ENCODE measurements at places on chromosomes 3 and 15.

GRCh38 chr3:8473029-8473428 lies 28.6 kb upstream of the LMCD1 start:
- no peaks in the 10 kb centered on the region for H3K4me1 ChIP-seq
- no peaks in the 10 kb centered on the region for H3K27me3 ChIP-seq
- no peaks in the 10 kb centered on the region for H3K36me3 ChIP-seq
- no peak for DNase-seq
- no peak overlapping the region for H3K4me3 ChIP-seq
- no peak overlapping the region for H3K27ac ChIP-seq

DNA sequence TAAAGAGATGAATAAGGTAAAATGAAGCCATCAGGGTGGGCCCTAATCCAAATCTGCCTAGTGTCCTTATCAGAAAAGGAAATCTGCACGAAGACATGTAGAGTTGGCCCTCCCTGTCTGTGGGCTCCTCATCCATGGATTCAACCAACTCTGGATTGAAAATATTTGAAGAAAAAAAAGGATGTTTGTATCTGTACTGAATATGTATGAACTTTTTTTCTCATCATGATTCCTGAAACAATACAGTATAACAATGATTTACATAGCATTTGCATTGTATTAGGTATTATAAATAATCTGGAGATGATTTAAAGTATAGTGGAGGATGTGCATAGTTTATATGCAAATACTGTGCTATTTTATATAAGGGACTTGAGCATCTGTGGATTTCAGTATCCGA lies 59.0 kb upstream of the SMAD6 start:
- no peaks in the 10 kb centered on the region for H3K36me3 ChIP-seq
- no peak overlapping the region for H3K4me3 ChIP-seq
- H3K4me1 ChIP-seq = peaks cover 2% of the 10 kb centered on the region

DNA sequence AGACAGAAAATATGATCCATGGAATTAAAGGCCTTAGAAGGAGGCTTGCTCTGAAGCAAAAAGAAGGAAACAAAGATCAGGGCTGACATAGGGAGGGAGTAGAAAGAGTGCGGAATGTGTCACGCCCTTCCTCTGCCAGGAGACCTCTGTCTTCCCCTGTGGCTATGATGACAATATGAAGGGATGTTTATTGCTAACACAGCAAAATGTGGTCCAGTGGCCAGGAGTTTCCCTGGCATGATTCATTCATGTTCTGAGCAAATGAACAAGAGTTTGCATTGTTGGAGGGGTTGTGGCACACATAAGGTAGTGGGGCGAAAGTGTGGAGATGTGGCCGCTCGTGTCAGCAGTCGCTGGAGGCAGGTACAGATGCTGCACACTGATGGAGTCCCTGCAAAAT lies 169.4 kb downstream of the SHQ1 start:
- H3K4me1 ChIP-seq = no peaks in the 10 kb centered on the region
- H3K4me3 ChIP-seq = no peak overlapping the region
- H3K36me3 ChIP-seq = no peaks in the 10 kb centered on the region
- no peaks in the 10 kb centered on the region for H3K27me3 ChIP-seq
- H3K27ac ChIP-seq = no peak overlapping the region
- DNase-seq = no peak

DNA sequence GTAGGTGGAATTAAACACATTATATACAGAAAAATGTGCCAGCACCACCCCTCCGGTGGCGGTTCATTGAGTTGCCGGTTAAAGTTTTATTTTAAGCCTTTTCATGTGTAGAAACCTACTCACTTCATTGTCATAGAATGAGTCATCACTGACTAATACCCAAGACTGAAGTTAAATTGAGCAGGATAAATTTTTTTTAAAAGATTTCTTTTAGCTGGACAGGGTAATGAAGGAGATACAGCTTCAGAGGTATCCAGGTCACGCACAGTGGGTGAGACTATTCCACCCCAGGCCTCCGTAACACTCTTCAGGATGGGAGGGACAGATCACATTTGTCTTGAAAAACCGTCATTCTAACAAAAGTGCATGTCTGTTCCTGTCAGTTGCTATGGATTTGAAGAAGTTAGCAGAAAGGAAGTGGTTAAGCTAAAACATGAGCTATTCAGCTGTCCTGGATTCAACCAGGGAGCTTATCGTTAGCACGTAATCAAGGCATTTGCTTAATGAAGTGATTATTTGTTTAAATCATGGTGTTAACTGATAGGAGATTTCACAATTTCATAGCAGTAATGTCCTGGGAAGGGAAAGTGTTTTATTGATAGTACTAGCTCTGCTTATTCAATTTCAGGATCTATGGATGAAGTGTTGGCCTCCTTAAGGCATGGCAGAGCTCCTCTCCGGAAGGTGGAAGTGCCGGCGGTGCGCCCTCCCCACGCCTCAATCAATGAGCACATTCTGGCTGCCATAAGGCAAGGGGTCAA lies 23.4 kb downstream of the WHAMM start:
- no peak overlapping the region for H3K27ac ChIP-seq
- no peaks in the 10 kb centered on the region for H3K4me1 ChIP-seq
- no peak overlapping the region for H3K4me3 ChIP-seq

- H3K4me3 ChIP-seq = no peak overlapping the region
- H3K27ac ChIP-seq = no peak overlapping the region
- peaks cover 8% of the 10 kb centered on the region for H3K4me1 ChIP-seq
- H3K27me3 ChIP-seq = no peaks in the 10 kb centered on the region
- H3K36me3 ChIP-seq = no peaks in the 10 kb centered on the region
Observed at GRCh38 chr3:125109536-125109925, 53.7 kb upstream of the HEG1 start.

GRCh38 chr3:44909063-44909462 lies 34.7 kb downstream of the TGM4 start:
- no peak overlapping the region for H3K27ac ChIP-seq
- no peaks in the 10 kb centered on the region for H3K36me3 ChIP-seq
- no peak for DNase-seq

DNA sequence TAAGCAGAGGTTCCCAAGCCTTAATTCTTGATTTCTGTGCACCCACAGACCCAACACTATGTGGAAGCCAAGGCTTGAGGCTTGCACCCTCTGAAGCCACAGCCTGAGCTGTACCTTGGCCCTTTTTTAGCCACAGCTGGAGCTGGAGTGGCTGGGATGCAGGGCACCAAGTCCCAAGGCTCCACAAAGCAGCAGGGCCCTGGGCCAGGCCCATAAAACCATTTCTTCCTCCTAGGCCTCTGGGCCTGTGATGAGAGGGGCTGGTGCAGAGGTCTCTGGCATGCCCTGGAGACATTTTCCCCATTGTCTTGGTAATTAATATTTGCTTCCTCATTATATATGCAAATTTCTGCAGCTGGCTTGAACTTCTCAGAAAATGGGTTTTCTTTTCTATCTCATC lies 60.9 kb upstream of the GSK3B start:
- no peak overlapping the region for H3K27ac ChIP-seq
- no peaks in the 10 kb centered on the region for H3K27me3 ChIP-seq
- no peak for DNase-seq
- peaks cover 12% of the 10 kb centered on the region for H3K4me1 ChIP-seq
- peaks cover 3% of the 10 kb centered on the region for H3K36me3 ChIP-seq
- H3K4me3 ChIP-seq = no peak overlapping the region

- no peaks in the 10 kb centered on the region for H3K27me3 ChIP-seq
- peaks cover 4% of the 10 kb centered on the region for H3K4me1 ChIP-seq
- peak; percentile 24 for DNase-seq
- no peak overlapping the region for H3K4me3 ChIP-seq
Observed at GRCh38 chr3:189355481-189356201, 183.9 kb downstream of the TPRG1 start.

- DNase-seq = no peak
- no peak overlapping the region for H3K4me3 ChIP-seq
- H3K27me3 ChIP-seq = no peaks in the 10 kb centered on the region
- H3K27ac ChIP-seq = no peak overlapping the region
- no peaks in the 10 kb centered on the region for H3K36me3 ChIP-seq
Observed at GRCh38 chr15:60970246-60971170, 258.6 kb downstream of the RORA start.

GRCh38 chr15:65819563-65819960 lies 27.5 kb upstream of the DENND4A start:
- H3K27ac ChIP-seq = no peak overlapping the region
- no peaks in the 10 kb centered on the region for H3K36me3 ChIP-seq
- peaks cover 3% of the 10 kb centered on the region for H3K4me1 ChIP-seq
- no peak overlapping the region for H3K4me3 ChIP-seq

GRCh38 chr3:108489776-108490175 lies 20.6 kb downstream of the MYH15 start:
- DNase-seq = peak; percentile 84
- H3K27me3 ChIP-seq = no peaks in the 10 kb centered on the region
- no peaks in the 10 kb centered on the region for H3K36me3 ChIP-seq
- no peak overlapping the region for H3K4me3 ChIP-seq
- H3K27ac ChIP-seq = no peak overlapping the region

GRCh38 chr15:101520395-101520794 lies 30.9 kb upstream of the PCSK6 start:
- no peaks in the 10 kb centered on the region for H3K27me3 ChIP-seq
- no peak overlapping the region for H3K27ac ChIP-seq
- no peak overlapping the region for H3K4me3 ChIP-seq
- DNase-seq = no peak
- no peaks in the 10 kb centered on the region for H3K4me1 ChIP-seq
- no peaks in the 10 kb centered on the region for H3K36me3 ChIP-seq

DNA sequence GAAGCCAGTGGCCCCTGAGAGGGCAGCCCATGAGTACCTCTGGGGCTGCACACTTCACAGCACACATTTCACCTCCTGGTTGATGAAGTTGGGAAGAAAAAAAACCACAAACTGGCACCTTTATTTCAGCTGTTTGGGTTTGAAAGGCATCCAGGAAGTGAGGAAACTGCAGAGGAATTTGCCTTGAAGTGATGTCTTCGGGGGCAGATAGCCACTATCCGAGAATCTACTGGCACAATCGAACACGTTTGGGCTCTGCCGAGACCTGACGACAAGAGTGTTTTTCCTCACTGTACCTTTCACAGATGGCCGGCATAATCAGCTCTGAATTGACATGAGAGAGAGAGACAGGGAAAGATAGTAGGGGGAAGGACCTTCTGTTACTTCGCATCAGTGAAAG lies 59.7 kb downstream of the LRIG1 start:
- H3K4me3 ChIP-seq = no peak overlapping the region
- H3K27me3 ChIP-seq = no peaks in the 10 kb centered on the region
- no peaks in the 10 kb centered on the region for H3K36me3 ChIP-seq
- H3K4me1 ChIP-seq = peaks cover 15% of the 10 kb centered on the region
- no peak for DNase-seq
- no peak overlapping the region for H3K27ac ChIP-seq

DNA sequence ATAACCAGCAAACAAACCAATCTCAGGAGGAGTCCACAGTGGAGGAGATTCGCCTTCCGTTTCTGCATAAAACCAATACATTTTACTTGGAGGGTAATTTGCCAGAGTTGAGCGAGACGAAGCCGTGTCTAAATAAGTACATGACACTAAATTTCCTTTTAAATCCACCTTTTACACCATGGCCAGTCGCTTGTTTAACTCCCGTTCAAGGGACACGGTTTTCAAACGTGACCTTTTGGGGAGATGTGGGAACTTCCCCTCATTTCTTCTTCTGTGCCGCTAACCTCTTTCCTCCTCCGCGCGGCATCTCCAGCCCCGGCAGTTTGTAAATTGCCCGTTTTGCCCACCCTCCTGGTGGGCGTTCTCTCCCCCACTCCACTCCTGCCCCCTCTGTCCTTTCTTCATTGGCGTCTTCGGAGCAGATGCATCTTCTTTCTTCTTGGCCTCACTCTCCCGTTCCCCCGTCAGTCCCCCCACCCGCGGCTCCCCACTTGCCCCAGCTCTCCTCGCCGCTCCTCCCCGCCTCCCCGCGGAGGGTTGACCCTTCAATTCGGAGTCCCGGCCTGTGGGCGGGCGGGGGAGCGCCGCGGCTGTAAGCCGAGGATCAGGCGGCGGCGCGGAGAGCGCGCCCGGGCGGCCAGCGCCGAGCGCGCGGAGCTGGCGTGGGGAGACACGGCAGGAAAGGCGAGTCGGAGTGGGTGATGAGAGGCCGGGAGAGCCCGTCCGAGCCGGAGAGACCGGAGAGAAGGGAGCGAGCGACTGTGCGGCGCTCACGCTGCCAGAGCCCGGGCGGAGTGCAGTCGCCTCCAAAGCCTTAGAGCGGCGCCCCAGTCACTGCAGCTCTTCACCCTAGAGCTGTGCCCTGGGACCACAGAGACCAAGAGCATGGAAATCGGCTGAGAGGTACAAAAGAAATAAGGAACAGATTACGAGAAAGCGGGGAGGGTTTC lies at the start of gene NLGN1:
Gene NLGN1, plus strand, starts transcription at position 584 of the 950 bp plus-strand sequence.
- H3K4me3 ChIP-seq = peak within 1 kb of the TSS; percentile 74
- peaks cover 2% of the 10 kb centered on the region for H3K4me1 ChIP-seq
- no peaks in the 10 kb centered on the region for H3K36me3 ChIP-seq
- peaks cover 8% of the 10 kb centered on the region for H3K27me3 ChIP-seq
- H3K27ac ChIP-seq = no peak within 1 kb of the TSS

DNA sequence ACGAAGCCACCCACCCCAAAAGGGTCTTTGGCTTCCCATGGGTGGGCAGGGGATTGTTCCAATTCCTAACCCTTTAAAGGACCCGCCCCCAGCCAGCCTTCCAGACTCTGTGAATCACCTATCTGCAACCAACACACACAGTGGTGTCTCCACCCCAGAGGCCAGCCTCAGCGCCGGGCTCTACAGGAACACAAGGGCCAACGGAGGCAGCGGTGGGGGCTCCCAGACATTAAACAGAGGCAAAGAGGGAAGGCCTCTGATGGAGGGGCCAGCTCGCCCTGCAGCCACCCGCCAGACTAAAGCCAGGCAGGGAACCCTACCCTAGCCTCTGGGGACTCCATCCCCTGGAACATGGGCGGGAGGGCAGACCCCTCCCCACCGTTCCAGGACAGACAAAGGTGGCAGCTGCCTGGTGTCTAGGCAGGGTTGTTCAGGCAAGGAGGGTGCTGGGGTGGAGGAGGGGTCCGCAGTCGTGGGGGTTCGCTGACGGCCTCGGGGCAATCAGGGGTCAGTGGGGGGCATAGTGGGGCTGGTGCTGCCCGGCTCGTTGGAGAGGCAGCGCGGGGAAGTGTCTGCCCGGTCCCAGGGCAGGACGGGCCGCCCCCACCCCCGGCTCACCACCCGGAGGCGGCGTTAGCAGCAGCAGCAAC lies 448 bp downstream of the SHISA5 start:
- H3K27ac ChIP-seq = peak overlapping the region; percentile 81
- H3K27me3 ChIP-seq = no peaks in the 10 kb centered on the region
- H3K36me3 ChIP-seq = peaks cover 13% of the 10 kb centered on the region

- no peak overlapping the region for H3K4me3 ChIP-seq
- H3K36me3 ChIP-seq = peaks cover 2% of the 10 kb centered on the region
- no peak overlapping the region for H3K27ac ChIP-seq
- no peak for DNase-seq
Observed at GRCh38 chr3:106768941-106769480, 608.2 kb upstream of the CCDC54 start.

- no peak overlapping the region for H3K4me3 ChIP-seq
- DNase-seq = no peak
- no peaks in the 10 kb centered on the region for H3K36me3 ChIP-seq
- no peak overlapping the region for H3K27ac ChIP-seq
- no peaks in the 10 kb centered on the region for H3K27me3 ChIP-seq
- H3K4me1 ChIP-seq = no peaks in the 10 kb centered on the region
Observed at GRCh38 chr3:134931045-134931785, 136.2 kb downstream of the EPHB1 start.

- H3K4me3 ChIP-seq = no peak overlapping the region
- no peaks in the 10 kb centered on the region for H3K27me3 ChIP-seq
- no peak overlapping the region for H3K27ac ChIP-seq
- H3K4me1 ChIP-seq = no peaks in the 10 kb centered on the region
Observed at GRCh38 chr15:81373176-81373575, 837 bp downstream of the TMC3 start.

- no peaks in the 10 kb centered on the region for H3K27me3 ChIP-seq
- peak; percentile 89 for DNase-seq
- no peak overlapping the region for H3K4me3 ChIP-seq
- H3K27ac ChIP-seq = no peak overlapping the region
- H3K4me1 ChIP-seq = peaks cover 20% of the 10 kb centered on the region
Observed at GRCh38 chr15:77546050-77546501, 86.6 kb downstream of the LINGO1 start.

Data from trophoblast cell (in vitro differentiated cells and primary cell).